ENCODE measurements at places on chromosomes 11 and 22. TPM values are rescaled to one million over a fixed set of nuclear protein-coding genes. Genes with fewer than 3 reads are reported as not detected.

CENPM gene
- polyA plus RNA-seq, result 50.0 TPM

VSIG10L2 gene
- polyA plus RNA-seq, result 0.59 TPM

TSSK2 gene
- not detected for polyA plus RNA-seq

POU2AF2 gene
- not detected for polyA plus RNA-seq

DGCR6 gene
- polyA plus RNA-seq, result 2.2 TPM

All from GM23338 (cell line).